ENCODE measurements at places on chromosomes 5 and 9. TPM values are rescaled to one million over a fixed set of nuclear protein-coding genes. Genes with fewer than 3 reads are reported as not detected.

DNA sequence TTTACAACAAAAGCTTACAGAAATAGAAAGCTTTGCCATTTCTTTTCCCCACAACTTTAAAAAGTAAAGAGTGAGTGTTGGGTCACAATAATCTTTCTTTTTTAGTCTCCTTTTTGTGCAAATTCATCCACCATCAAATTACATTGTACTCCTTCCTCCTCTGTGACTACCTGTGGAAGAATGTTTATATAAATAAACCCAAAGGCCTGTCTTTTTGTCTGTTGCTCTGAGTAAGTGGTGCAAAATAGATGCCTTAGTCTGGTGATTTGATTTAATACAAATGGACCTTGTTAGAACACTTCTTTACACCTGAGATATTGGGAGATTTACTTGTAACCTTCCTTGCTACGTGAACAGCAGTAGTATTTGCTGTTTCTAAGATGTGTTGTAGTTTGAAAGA is 53.5 kb upstream of the TAF11L2 start:
- peak; percentile 12 for DNase-seq

DNA sequence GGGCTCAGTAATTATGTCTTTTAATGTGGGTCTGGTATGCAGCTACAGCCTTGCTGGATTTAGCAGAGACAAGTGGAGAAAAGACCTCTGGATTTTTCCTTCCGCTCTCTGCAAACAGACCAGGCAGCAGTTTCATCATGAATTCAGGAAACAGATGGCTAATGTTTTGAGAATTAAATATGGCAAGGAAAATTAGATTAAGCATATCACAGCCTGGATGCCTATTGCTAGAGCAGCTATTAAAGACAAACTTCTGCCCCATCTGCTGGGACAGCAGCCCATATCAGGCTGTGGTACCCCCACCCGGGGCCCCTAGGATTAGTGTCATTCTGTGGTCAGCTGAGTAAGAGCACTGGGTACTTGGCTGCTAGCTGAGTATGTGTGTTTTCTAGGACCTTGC is 6.2 kb downstream of the SKP2 start:
- DNase-seq, result no peak

GRCh38 chr9:127091526-127091925 is 30.9 kb downstream of the ANGPTL2 start:
- no peak for DNase-seq

GRCh38 chr9:114721491-114722079 is 39.6 kb upstream of the TEX48 start:
- DNase-seq, result peak; percentile 94

DNA sequence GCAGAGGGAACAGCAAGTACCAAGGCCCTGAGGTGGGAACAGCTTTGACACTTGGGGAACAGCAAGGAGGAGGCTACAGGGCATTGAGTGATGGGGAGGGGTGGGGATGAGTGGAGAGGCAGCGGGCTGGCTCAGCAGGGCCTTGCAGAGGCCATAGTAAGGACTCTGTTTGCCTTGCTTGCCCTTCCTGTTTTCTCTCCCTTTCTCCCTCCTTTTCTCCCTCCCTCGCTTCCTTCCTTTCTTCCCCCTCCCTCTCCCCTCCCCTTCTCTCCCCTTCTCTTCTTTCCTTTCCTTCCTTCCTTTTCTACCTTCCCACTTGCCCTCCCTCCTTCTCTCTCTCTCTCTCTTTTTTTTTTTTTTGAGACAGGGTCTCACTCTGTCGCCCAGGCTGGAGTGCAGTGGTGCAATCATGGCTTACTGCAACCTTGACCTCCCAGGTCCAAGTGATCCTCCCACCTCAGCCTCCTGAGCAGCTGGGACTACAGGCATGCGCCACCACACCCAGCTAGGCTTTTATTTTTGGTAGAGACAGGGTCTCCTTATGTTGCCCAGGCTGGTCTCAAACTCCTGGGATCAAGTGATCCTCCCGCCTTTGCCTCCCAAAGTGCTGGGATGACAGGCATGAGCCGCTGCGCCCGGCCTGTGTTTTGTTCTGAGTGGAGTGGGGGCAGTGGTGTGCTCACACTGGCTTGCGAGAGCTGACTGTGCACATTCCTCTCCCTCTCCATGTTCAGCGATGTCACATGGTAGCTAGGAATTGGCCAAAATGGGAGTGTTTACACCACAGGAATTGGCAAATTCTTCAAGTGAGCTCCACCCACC is 17.1 kb downstream of the IER5L start:
- no peak for DNase-seq

DNA sequence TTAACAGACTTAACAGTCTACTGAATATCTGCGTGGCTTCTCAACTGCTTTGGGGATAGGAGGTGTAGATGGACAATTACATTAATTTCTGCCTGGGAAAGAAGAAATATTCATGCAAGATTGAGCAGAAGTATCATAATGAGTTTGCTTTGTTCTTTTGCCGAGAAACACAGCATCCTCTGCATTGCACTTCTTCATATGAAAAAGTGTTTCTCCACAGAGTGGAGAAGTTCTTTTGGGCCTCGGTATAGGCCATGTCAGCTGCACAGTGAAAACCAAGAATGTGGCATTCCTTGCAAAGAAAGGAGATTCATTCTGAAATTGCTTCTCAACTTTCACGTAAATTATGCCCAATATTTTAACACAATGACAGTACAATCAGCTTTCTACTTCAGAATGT is 17.6 kb upstream of the SNX2 start:
- DNase-seq, result no peak

DNA sequence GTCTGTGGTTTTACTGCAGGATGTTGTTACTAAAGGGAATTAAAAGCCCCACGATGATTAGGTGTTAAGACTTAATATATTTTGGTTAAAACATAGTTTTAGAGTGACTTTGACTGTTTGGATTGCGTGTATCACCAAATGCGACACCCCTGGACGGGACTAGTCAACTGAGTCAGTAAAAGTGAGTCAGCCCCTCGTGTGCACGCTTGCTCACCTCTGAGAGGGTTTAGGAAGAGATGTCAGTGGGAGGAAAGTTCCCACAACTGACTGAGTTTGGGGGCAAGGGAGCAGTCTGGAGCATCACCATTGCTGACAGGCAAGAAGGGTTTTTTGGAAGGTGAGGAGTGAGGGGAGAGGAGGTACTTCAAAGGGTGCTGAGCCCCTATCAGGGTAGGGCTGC is 14.4 kb upstream of the DMRT3 start:
- DNase-seq, result peak; percentile 93

- DNase-seq, result no peak
Observed at GRCh38 chr9:127509955-127510299, 58.6 kb downstream of the LRSAM1 start.

GRCh38 chr5:173623296-173623771 is 6.9 kb upstream of the BOD1 start:
- peak; percentile 42 for DNase-seq

DNA sequence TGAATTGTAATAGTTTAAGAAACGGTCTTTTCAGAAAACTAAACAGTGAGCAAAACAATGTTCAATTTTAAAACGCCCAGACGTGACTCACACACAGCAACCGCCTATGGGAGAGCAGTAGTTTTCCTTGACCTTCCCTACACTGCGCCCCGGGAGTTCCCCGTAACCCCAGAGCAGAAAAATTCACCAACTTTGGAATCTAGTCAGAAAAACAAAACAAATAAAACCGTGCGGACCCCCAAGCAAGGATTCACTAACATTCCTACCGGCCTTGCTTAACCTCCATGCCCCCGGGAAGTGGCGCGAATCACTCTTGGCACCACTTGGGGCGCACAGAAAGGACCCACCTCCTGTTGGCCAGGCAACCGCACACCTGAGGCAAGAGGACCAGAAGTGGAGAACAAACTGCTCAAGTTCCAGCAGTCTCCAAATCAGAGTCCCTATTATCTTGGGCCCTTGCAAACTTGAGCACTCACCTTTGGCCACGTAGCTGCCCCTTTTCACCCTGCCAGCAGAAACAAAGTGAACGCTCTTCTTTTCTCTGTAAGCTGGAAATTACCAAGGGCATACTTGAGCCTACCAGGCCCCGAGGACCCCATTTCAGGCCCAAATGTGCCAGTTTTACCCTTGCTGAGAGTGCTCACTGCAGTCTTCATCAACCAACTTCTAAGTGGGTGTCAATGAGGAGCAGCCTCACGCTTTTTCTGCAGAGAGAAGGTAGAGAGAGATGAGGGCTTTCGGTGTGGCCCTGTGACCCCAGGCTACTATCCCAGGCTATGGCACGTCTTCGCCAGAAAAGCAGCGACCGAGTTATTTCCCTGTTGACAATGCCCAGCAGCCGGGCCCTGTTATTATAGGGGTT is 189.7 kb downstream of the MEF2C start:
- DNase-seq, result peak; percentile 17

DNA sequence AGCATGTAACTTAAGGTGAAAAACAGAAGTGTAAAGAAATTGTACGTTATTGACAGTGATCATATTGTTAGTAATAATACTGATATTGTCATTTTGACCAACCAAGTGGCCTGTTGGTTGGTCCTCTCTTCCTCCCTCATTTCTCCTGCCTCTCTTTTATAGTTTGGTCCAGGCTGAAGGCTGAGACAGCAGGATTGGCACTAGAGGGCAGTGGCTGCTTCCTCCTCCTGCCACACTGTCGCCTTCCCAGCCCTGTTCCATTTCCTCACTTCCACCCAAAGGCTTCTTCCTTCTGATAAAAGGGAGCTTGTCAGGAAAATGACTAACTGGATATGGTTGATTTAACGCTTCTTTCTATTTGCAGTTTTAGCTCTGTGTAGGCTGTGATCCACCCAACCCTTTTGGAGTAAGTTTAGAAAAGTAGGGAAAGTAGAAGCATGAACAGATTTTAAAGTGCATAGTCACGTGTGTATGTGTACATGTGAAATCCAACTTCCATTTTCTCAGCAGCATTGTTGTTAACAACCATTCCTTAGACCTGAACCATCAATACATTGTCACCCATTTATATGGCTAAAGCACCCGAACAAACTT is 35.6 kb downstream of the PTCD2 start:
- DNase-seq, result peak; percentile 39

- DNase-seq, result no peak
Observed at GRCh38 chr9:12060067-12060466, 633.1 kb upstream of the TYRP1 start.

DNA sequence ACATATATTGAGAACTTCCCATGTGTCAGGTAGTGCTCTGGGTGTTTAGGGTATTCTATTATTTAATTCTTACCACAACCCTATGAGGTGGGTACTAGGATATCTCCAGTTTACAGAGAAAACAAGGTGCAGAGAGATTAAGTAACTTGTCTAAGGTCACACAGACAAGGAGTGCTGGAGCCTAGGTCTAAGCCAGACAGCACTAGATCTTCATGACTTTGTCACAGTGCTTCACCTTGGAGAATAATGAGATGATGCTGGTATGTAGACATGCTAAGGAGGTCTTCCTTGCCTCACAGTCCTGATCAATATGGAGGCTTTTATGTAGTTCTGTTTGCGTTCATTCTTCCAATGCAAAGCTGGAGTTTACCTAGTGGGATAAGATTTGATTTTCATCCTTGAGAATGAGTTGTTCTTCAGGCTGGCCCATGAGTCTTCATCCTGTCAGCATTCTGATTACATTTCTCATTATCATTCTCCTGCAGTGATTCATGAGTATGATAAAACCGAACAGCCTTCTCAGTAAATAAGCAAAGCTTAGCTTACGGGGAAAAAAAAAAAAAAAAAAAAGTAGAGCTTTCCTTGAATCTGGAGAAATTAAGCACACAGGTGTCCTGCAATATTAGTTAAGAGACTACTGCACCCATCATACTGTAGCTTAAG is 176.3 kb downstream of the C9orf152 start:
- peak; percentile 97 for DNase-seq

DNA sequence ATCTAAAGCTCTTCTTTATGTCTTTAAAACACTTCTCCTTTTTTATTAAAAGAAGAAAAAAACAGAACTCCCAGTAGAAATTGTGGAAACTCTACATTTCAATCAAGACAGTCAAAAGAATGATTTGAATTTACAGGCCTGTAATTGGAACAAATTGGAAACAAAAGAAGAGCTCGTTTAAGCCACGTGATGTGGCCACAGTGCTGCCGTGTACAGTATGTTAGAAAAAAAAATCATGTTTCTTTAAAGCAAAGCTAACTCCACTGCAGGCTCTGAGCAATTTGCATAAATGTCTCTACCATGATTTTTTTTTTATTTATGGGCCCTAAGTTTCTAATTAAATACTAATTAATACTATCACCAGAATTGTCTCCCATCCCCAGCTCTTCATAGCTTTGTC is 325.6 kb downstream of the ZSWIM6 start:
- DNase-seq, result no peak

DNA sequence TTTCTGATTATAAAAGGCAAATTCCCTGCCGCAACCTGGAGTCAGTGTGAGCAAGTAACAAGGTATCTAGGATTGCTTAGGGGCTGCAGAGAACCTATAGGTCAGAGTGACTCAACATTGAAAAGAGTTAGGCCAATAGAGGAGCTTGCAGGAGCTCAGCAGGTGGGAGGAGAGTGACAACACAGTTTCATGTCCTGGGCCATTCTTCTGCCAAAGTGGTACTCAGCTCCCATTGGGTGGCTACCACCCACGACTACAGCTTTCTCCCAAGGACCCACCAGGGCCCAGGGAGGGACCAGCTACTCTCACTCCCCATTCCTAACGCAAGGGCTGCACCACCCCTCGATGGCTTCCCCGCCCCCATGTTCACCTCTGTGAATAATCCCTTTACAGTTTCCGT is 86.7 kb upstream of the SPATA31C2 start:
- DNase-seq, result no peak

- no peak for DNase-seq
Observed at GRCh38 chr9:93052791-93053540, 5.5 kb upstream of the SUSD3 start.

GRCh38 chr9:128208946-128209669 is 5.9 kb downstream of the DNM1 start:
- DNase-seq, result no peak

DNA sequence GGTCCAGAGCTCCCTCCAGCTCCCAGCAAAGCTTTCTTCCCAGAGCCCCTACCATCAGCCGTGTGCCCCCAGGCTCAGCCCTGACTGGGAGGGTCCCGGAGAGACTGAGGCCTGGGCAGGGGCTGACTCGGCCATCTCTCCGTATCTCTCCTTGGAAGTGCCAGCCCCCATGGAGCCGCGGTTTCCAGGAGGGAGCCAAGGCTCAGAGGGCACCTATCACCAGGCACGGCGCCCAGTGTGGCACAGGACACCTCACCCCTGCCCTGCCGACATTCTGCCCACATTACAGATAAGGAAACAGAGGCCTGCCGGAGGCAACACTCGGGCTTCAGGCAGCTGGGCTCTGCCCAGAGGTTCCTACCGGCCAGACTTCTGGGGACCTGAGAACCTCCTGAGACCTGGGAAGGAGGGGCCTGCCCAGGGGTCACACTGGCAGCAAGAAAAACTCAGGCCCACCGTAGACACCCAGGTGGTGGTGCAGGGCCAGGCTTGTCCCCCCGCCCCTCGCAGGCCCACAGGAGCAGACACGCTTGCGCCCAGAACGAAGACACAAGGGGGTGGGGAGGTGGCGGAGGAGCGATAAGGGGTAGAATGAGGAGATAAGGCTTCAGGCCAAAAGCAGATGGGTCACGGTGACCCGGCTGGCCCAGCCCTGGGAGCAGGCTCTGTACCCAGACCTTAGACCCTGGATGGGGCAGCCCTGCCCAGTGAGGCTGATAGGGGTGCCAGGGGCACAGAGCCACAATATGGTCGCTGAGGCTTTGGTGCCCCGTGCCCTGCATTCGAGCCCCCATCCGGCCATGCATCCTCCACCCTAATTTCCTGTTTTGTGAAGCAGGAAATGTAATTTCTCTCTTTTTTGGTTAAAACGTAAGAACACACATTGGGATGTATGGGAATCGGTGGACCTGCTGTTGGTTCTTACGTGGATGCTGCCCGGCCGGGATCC is 11.8 kb downstream of the NR5A1 start:
- no peak for DNase-seq

The GLDC gene
- total RNA-seq, result not detected

The NME5 gene
- 0.53 TPM for total RNA-seq

The GLRA1 gene
- total RNA-seq, result not detected

The CDKN2B gene
- 29.2 TPM for total RNA-seq

The ADGRD2 gene
- not detected for total RNA-seq

The TMEM215 gene
- total RNA-seq, result not detected

The WDR31 gene
- 1.6 TPM for total RNA-seq
